ENCODE measurements at places on chromosomes 16 and 17. TPM values are rescaled to one million over a fixed set of nuclear protein-coding genes. Genes with fewer than 3 reads are reported as not detected.

Gene CSH1
- total RNA-seq: not detected

Gene KRT39
- 0.70 TPM for total RNA-seq

Gene C17orf107
- total RNA-seq: 4.4 TPM

Gene UTS2R
- 0.97 TPM for total RNA-seq

Gene MYO15B
- 49.0 TPM for total RNA-seq

DNA sequence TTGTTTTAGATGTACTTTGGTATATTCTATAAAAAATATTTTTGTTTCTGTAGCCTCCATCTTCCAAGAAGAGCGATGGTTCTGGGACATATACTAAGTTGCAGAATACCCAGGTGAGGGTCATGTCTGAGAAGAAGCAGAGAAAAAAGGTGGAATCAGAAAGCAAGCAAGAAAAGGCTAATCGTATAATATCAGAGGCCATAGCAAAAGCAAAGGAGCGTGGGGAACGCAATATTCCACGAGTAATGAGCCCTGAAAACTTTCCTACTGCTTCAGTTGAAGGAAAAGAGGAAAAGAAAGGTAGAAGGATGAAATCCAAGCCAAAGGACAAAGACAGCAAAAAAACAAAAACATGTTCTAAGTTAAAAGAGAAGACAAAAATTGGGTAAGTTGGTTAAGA lies 154.6 kb downstream of the CHD9 start:
- DNase-seq: no peak

- no peak for DNase-seq
These were observed 27.0 kb upstream of the MMD start for GRCh38 chr17:55448681-55449080.

- no peak for DNase-seq
These were observed 587 bp upstream of the DBF4B start for GRCh38 chr17:44707755-44708400.

DNA sequence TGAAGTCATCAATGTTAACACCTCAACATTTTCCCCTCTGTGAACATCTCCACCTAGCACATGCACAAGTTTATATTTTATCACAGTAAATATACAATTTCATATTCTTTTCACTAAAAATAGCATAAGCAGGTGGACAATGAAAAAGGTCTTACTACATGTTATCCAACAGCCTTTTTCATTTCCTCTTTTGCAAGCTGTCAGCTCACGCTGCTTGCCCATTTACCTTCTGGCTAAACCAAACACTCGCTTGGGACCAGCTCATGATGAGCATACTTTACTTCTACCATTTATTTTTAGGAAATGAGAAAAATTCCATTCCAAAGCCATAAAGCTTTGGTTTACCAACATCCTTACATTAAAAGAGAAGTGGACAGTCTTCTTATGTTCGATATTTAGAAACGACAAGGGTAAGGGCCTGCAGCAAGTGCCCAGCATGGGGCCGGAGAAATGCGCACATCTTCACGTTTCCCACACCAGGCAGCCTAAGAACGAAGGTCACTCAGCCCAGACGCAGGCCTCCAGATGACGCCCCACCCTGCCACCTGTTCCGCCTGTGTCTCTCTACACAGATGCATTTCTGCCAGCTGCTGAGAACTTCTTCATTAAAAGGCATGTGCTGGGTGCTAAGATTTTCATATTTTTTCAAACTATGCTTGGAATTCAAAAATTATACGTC lies 13.9 kb downstream of the SNN start:
- DNase-seq: no peak

Gene CCL8
- not detected for total RNA-seq

Gene PPP1R1B
- total RNA-seq: 1.8 TPM

DNA sequence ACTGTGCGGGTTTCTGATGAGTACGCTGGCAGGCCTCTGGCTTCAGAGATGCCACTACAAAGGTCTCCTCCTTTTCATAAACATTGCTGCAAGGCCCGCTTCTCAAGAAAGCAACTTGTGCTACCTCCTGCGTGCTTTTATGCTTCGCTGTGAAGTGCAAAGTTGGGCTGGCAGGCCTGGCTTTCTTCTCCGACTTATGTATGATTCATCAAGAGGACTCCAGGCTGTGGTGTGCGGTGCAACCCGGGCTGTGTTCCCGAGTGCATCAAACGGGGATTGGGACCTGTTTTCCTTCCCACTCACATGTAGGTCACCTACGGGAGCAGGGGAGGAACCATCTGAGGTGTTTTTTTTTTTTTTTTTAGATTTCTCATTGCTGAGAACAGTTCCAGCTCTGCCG lies 534.1 kb downstream of the WWOX start:
- DNase-seq: no peak

Gene IGF2BP1
- 104 TPM for total RNA-seq

DNA sequence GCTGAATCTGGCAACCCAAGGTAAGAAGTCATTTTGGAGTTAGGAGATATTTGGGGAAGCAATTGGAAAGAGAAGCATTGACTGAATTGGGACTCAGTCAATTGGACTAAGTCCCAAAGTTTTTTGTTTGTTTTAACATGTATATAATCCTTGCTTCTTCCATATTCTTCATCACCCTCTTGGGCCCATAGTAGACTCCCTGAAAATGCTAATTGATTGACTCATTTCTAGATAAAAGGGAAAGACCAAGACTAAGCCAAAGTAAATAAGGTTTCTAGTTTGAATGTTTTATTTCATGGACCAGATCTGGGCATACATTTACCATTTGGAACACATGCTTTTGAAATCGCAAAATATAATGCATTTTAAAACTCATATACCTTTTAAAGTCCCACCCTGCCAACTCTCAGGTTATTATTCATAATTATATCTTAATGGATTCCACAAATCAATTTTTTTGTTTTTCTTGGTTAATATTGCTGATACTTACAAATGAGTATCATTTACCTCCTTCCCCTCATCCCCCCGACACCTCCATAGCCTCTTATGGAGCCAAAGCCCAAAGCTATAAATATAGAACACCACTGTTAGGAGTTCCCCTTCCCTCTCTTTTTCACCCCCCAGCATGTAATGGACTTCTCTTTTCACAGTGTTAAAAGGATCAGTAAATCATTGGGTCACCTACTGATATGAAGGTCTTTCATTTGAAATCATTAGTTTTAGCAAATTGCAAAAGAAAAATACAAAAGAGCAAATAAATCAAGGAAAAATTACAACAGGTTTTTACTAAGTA lies 674.0 kb upstream of the SOX9 start:
- no peak for DNase-seq

Gene SPOP
- total RNA-seq: 50.5 TPM

- DNase-seq: peak; percentile 58
These were observed 97.5 kb downstream of the METRNL start for GRCh38 chr17:83176623-83177583.

Gene KRTAP4-3
- not detected for total RNA-seq

DNA sequence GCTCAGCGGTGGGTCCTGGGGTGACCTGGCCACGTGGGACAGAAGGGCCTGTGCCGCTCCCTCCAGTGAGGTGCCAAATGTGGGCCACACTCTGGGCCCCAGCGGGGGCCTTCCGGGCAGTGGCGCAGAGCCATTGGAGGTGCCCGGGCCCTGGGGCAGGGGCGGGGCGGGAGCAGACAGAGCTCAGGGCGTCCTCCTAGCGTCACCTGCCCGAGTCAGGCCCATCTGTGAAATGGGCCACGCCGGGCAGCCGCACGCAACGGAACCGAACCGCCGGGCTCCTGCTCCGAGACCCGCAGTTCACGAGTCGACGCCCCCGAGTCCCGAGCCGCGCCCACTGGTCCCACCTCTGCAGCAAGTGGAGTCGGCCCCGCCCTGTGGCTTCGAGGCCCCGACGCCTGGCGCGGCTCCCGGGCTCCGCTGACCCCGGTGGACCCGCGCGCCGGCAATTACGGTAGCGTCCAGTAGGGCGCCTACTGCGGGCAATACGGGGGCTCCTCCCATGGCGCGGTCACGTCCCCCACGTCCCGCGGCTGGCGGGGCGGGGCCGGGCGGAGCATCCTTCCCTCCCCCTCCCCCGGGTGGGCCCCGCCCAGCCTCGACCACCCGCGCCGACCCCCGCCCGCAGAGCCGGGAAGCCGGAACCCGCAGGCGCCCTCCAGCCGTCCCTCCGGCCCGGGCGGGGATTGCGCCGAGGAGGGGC lies 1.9 kb downstream of the SLC16A3 start:
- DNase-seq: no peak

DNA sequence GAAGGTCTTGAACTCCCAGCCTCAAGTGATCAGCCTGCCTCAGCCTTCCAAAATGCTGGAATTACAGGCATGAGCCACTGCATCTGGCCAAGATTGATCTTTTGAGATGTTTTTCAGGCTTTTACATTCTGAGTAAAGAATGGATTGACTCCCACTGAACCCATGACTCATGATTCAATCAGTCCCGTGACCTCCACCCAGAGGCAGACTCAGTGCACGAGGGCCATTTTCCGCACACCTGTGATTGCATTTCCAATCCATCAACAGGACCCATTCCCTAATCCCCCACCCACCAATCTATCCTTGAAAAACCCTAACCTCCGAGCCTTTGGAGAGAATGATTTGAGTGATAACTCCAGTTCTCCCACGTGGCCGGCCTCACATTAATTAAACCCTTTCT lies 40.4 kb upstream of the PRKCB start:
- no peak for DNase-seq

Gene GPRC5B
- 53.8 TPM for total RNA-seq

Gene KANSL1
- total RNA-seq: 129 TPM

Gene SOX9
- 19.0 TPM for total RNA-seq

DNA sequence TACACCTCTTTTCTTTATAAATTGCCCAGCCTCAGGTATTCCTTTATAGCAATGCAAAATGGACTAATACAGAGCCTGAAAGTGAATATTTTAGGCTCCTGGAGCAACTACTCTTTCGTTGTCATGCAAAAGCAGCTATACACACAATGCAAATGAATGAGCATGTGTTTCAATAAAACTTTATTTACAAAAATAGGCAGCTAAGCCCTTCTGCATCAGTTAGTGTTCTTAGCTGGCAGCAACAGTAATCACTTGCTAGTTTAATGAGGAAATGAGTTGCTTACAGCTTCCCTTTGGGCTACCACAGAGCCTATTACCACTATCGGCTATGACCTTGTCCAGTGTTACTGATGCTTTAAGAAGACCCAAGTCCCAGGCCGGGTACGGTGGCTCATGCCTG lies 402.9 kb downstream of the XYLT1 start:
- no peak for DNase-seq

DNA sequence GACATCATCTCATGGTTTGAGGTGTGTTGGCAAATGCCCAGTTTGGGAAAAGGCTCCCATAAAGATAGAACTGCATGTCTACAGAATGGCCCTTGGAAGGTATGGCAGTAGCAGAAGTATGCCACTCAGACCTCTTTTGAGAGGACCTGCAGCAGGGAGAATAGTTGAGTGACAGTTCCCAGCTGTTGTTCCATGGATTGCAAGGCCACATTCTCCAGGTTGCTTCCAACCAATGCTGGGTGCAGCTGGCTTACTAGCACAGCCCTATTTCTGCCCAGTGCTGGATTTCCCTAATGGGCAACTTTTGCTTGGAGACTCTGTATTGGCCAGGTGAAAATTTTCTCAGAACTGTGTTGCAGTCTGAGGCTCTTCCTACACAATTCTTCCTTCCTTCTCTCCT lies 266.2 kb downstream of the UTP18 start:
- DNase-seq: no peak

GRCh38 chr17:72832306-72832705 lies 260.2 kb downstream of the SLC39A11 start:
- no peak for DNase-seq

Gene CES5A
- not detected for total RNA-seq

Gene RHBDF1
- 25.3 TPM for total RNA-seq

Gene NPIPB2
- total RNA-seq: 7.5 TPM

- DNase-seq: no peak
These were observed 295.0 kb downstream of the CEP112 start for GRCh38 chr17:65896889-65897288.

GRCh38 chr16:3509470-3509928 lies 8.7 kb downstream of the CLUAP1 start:
- no peak for DNase-seq

Gene SULT1A1
- total RNA-seq: 15.9 TPM

Gene NPIPA1
- total RNA-seq: 84.4 TPM

- no peak for DNase-seq
These were observed 3.0 kb downstream of the RHBDF2 start for GRCh38 chr17:76497979-76498875.

GRCh38 chr16:65032387-65032786 lies 89.5 kb downstream of the CDH11 start:
- no peak for DNase-seq

All from type B pancreatic cell (in vitro differentiated cells).